Stimulated activated CD8-positive, alpha-beta memory T cell treated with anti-CD3 and anti-CD28 coated beads, Interleukin-7, amount 100 ng/mL, for 1 hour (primary cell): ENCODE measurements at places on chromosomes 16 and 17.

DNA sequence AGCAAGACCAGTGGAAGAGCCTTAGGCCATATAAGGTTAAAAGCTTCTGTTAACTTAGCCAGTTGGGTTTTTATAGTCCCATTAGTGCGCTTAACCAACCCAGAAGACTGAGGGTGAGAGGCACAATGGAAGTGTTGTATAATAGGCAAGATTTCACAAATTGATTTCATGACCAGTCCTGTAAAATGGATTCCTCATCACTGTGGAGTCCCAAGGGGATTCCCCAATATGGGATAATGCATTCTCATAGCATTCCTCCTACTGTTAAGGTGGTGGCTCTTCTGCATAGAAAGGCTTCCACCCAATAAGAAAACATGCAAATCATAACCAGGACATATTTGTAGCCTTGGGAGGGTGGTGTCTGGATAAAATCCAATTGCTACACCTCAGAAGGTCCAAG lies 22.1 kb upstream of the B4GALNT2 start:
- DNase-seq, result no peak

DNA sequence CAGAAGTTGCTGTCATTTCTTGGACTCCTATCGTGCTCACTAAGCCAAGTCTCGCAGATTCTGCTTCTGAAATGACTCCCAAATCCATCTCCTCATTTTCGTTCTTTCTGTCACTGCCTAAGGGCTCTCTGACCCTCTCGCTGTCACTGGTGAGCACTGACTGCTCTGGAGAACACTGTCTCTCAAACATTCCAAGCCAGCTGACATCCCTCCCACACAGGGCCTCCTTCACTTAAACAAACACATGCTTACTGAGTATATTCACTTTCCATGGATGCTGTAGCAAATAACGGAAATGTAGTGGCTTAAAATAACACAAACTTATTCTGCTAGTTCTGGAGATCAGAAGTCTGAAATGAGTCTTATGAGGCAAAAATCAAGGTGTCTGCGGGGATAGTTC lies 18.8 kb downstream of the CACNG1 start:
- no peak for DNase-seq

GRCh38 chr17:73196500-73196899 lies 3.6 kb downstream of the COG1 start:
- no peak for DNase-seq

GRCh38 chr17:45104497-45104896 lies 27.8 kb downstream of the PLCD3 start:
- DNase-seq, result no peak

DNA sequence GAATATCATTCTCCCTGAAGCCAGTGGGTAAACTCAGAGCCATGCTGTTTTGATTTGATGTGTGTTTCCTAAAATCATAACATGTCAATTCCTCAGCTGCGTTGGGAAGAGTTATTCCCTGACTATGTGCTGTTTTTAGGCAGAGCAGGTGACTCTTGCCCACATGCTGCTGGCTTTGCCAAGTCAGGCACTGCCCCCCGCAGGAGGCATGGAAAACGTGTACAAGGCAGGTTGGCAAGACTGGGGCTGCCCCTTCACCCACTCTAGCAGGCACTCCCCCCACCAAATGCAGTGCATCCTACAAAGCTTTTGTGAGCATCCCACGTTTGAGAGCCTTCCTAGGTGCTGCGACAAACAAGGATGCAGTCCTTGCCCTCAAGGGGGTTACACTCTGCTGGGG lies 38.3 kb upstream of the NAT9 start:
- DNase-seq, result no peak

GRCh38 chr17:66172691-66173223 lies 19.2 kb downstream of the CEP112 start:
- DNase-seq, result no peak

GRCh38 chr17:79911430-79912399 lies 72.5 kb upstream of the CBX4 start:
- no peak for DNase-seq

- DNase-seq, result no peak
Observed at GRCh38 chr17:80045703-80046102, 9.3 kb downstream of the CCDC40 start.

GRCh38 chr17:34135841-34136240 lies 119.2 kb upstream of the CCL2 start:
- DNase-seq, result no peak

DNA sequence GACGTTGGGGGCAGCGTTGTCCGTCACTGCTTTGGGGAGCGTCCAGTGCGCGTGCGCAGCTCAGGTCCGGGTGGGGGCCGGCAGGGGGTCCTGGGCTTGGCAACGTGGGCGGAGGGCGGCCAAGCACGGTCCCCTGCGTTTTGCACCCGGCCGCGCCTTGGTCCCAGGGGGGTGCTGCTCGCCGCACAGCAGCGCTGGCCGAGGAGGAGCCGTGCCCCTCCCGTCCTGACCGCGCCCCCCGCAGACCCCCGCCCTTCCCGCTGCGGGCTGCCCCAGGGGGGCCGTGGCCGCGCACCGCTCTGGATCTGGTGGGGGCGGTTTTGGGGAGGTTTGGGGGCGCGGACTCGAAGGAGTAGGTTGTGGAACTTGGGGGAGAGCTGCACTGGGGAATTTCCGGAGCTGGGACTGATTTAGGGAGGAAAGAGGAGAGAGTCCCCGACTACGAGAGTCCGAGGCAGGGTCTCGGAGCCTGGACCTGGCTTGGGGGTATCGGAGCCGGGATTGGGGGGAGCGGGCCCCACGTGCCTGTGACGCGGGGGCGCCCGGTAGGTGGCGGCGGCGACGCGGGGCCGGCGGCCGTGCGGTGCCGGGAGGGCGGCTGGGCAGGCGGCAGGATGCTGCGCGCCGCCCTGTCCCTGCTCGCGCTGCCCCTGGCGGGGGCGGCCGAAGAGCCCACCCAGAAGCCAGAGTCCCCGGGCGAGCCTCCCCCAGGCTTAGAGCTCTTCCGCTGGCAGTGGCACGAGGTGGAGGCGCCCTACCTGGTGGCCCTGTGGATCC lies at the start of gene SLC9A5:
Gene SLC9A5, plus strand, starts transcription at position 579 of the 777 bp plus-strand sequence. Its CDS starts 36 bp downstream, at position 615.
- DNase-seq, result no peak

DNA sequence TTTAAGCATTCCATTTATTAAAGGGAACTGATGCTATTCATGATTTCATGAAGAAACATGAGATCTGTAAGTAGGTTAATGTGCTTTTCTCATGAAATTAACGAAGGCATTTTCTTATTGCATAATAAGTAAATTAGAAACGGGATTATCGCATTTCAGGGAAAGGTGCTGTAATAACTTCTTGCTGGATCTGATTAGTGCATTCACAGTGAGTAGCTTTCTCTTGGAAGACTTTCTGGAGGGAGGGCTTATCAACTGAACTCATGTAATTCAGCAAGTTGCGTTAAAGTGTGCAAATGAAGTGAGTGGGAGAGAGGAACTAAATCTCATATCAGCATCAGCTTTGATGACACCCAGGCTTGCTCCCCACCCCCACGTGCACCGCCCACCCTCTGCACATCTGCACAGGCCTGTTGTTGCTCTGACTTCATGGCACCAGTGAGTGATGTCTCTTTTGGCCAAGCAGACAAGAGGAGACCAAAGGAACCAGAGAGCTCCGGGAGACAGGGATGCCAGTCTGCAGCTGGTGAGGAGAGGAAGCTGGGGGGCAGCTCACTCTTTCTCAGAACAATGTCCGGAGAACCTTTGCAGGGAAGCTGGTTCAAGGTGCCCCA lies 26.3 kb upstream of the GAS7 start:
- no peak for DNase-seq

DNA sequence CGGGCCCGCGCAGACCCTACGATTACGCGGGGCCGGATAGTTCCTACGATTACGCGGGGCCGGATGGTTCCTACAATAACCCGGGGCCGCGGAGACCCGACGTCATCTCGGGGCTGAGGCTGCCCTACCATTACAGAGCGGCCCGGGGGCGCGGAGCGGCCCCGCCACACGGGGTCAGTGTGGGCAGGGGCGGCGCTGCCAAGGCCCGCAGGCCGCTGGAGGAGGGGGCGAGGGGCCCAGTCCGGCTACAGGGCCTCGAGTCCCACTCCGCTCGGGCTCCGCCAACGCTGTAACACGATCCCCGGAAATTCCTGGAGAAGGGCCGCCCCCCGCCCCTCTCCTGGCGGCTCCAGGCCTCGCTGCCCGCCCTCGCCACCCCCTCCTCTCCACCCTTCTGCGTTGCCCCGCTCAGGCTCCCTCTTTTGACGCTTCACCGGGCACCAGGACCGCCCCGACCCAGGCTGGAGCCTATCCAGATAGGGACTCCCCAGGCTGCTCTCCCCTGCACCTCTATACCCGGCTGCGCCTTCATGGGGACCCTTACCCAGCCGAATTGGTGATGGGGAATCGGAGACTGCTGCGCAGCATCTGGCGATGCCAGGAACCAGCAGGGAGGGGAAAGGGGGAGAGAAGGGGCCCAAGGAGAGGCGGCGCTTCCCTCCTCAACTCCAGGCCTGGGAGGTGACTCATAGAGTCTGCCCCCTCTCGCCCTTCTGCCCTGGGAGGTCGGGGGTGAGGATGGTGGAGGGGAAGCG lies at the start of gene RAB34:
Gene RAB34, minus strand, starts transcription at position 291 of the 755 bp plus-strand sequence. CDS start 602 bp downstream, outside the sequence.
- DNase-seq, result no peak

DNA sequence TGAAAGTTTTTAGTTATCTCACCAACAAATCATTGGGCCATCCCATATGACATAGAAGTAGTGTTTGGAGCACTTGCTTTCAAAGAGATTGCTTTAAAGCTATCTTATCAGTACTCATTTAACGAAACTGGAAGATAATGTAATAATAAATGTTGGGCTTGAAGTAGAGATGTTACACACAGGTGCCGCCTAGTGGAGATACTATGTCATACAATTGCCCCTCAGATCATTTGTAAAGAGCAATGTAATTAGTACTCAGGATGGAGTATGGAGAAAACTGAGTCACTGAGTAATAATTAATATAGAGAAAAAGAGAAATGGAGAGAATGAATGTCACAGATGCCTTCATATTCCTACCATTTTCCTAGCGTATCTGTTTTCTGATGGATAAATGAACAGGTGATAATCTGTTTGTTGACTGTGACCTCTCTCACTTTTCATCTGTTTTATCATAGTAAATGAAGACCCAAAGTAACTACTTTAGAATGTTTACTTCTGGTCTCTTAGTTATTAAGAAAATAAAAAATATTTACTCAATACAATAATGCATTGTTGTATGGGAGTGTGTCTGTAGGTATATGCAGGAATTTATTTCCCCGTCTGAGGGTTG lies 80.4 kb downstream of the EFCAB5 start:
- no peak for DNase-seq

GRCh38 chr17:39706921-39707337 lies 7.1 kb downstream of the ERBB2 start:
- DNase-seq, result no peak

GRCh38 chr16:15811481-15812400 lies 45.1 kb downstream of the MYH11 start:
- no peak for DNase-seq

DNA sequence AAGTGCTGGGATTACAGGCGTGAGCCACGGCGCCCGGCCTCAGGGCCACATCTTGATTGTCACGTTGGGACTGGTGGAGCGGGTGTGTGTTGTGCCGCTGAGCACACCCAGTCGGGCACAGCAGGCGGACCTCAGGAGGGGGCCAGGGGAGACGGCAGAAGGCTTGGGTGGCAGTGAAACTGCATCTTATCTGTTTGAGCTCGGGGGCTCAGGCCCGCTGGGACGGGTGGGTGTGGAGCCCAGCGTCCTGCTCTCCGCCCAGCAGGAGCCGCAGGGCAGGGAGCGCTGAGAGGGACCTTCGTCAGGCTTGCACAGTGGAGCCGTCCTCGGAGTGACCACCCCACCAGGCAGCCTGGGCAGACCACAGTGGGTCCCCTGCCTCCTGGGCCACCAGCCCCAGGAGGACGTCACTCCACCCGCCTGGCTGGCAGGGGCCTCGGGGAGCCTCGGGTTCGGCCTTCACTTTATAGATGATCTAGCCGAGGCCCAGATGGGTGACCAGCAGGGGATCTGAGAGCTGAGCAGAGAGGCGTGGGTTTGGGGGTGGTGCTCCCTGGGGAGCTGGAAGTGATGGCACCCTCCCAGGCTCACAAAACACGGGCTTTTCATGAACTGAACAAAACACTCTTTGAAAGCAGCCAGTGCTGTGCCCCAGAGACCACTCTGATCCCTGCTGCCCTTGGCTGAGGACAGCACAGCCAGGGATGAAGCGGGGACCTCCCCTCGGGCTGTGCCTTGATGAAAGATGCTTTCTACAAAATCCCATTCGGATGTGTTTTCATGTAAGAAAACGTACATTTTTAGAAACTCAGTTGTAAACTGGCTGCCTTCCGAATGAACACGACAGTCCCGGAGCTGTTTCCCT lies 181.1 kb downstream of the SEC14L1 start:
- DNase-seq, result no peak

GRCh38 chr17:48515925-48516900 lies 14.6 kb downstream of the HOXB1 start:
- DNase-seq, result no peak

DNA sequence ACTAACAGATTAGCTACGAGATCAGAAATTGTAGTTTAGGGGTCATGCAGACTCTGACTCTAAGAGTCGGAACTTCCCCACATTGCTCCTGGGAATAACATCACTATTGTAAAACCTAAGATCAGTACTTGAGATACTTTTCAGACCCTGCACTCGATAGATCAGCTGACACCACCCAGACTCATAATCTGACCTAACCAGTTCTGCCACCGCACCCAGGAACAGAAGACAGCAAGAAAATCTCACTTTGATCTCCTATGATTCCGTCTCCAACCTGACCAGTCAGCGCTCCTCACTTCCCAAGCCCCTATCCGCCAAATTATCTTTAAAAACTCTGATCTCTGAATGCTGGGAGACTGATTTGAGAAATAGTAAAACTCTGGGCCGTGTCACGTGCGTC lies 27.2 kb upstream of the ASGR2 start:
- no peak for DNase-seq

DNA sequence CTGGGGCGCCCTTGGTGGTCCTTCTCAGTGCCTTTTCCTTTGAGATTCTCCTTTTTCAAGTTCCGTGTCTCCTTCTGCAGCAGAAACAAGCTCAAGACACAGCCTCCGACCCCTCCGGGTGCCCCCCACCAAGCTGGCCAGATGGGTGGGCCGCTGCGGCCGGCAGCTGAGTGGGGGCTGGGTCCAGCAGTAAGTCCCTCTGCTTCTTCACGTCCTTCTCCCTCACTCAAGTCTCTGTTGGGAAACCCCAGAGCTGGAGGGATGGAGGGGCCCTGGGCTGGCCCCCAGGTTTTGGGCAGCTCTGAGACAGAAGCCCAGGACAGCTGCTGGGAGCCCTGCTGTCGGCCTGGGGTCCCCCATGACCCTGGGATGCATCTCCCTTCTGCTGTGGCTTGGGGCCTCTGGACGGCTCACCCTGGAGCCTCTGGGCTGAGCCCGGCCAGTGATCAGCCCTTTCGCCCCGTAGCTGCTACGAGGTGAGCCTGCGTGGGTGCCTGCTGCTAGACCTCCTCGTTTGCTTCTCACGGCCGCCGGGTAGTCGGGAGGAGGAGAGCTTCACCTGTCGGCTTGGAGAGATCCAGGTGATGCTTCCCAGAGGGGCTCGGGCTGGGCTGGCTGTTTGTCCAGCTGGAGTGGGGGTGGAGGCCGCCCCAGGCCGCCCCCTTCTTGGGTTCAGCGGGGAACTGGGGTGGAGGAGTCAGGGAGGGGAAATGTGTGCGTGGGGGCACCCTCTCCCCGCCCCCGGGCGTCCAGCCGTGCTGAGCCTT lies 10.7 kb downstream of the ENGASE start:
- DNase-seq, result no peak

GRCh38 chr16:67613808-67614207 lies 31.1 kb upstream of the CARMIL2 start:
- no peak for DNase-seq

- peak; percentile 42 for DNase-seq
Observed at GRCh38 chr17:31508288-31509094, 117.0 kb downstream of the RAB11FIP4 start.
